T-helper 1 cell (primary cell): ENCODE measurements at places on chromosomes 11 and 22.

- DNase-seq = no peak
Measured at GRCh38 chr11:59394186-59394585, 32.0 kb downstream of the OR5A2 start.

- DNase-seq = no peak
Measured at GRCh38 chr11:76160856-76161255, 45.4 kb downstream of the WNT11 start.

DNA sequence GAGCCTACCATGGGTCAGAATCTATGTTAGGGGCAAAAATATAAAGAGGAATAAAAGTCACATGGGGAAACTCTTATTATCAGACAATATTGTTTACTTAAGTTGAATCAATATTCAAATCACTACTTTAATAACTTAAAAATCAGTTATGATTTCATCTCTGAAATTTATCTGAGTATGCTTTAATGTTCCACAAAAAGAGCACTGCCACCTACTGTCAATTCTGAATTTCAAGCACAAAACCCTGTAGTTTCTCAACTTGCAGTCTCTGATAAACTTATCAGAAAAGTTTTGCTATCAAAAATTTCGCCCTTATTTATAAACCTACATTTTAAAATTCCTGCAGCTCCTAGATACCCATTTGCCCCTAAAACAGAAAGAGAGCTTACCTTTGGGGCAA is 47.3 kb downstream of the RDX start:
- no peak for DNase-seq

- no peak for DNase-seq
Measured at GRCh38 chr11:98234698-98235097, 786.1 kb upstream of the CNTN5 start.

- DNase-seq = no peak
Measured at GRCh38 chr11:118933486-118933885, 7.8 kb upstream of the BCL9L start.

- DNase-seq = no peak
Measured at GRCh38 chr22:39906207-39906606, 5.3 kb downstream of the GRAP2 start.

- no peak for DNase-seq
Measured at GRCh38 chr11:57646194-57646798, 3.4 kb downstream of the YPEL4 start.

GRCh38 chr11:117084992-117085391 is 13.2 kb downstream of the SIK3 start:
- no peak for DNase-seq

GRCh38 chr11:35587972-35588371 is 30.3 kb upstream of the FJX1 start:
- no peak for DNase-seq
